ENCODE measurements at places on chromosomes 1 and 21. TPM values are rescaled to one million over a fixed set of nuclear protein-coding genes. Genes with fewer than 3 reads are reported as not detected.

The CNKSR1 gene
- 2.5 TPM for total RNA-seq

The TNNI3K gene
- total RNA-seq, result not detected

The LRRC8D gene
- total RNA-seq, result 27.3 TPM

The ATP6V1G3 gene
- total RNA-seq, result not detected

The ATP1A4 gene
- not detected for total RNA-seq

DNA sequence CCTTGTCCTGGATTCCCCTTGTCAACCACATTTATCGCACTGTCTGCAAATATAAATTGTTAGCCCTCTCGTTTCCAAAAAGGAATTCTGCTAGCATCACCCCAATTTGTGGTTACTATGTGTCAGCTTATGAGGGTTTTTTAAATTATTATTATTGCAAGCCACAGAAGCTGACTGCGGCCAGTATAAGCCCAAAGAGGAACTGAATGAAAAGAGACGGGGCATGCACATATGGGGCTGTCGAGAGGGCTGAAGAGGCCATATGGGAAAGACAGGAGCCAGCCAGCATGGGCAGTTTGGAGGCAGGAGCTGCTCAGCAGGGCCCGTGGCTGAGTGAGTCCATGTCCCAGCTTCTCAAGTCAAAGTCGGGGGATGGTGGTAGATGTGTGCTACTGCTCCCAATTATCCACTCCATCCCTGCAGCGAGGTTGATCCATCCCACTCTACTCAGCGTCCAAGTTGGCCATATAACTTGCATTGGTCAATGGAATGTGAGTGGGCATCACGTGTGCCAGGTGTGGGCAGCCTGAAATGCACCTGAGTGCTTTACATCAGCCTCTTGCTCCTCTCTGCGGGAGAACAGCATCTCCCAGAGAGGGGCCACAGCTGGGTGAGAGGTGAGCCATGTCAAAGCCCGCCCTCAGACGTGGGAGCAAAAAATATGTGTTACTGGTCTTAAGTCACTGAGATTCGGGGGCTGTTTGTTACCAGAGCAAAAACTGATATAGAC, 37.6 kb upstream of the LDLRAP1 start:
- no peaks in the 10 kb centered on the region for H3K4me1 ChIP-seq
- H3K27ac ChIP-seq, result no peak overlapping the region
- no peak for DNase-seq
- peaks cover under 1% of the 10 kb centered on the region for H3K36me3 ChIP-seq
- H3K27me3 ChIP-seq, result peaks cover 11% of the 10 kb centered on the region
- H3K4me3 ChIP-seq, result no peak overlapping the region

DNA sequence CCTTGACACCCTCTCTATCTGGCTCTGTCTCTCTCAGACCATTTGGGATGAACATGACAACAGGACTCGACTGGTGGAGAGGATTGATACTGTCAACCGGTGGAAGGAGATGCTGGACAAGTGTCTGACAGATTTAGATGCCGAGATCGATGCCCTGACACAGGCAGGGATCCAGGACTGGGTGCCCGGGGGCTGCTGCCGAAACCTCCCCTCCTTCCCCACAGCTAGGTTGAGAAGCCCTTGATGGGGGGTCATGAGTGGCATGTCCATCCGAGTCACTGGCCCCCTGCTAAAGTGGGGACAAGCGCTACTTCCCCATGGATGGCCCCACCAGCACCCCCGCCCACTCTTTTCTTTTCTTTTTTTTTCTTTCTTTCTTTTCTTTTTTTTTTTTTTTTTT, 1.2 kb downstream of the TEKT2 start:
- no peak overlapping the region for H3K27ac ChIP-seq
- peaks cover 10% of the 10 kb centered on the region for H3K4me1 ChIP-seq
- no peak for DNase-seq
- peaks cover 8% of the 10 kb centered on the region for H3K27me3 ChIP-seq

GRCh38 chr1:117596023-117596720, 9.7 kb upstream of the TENT5C start:
- no peaks in the 10 kb centered on the region for H3K4me1 ChIP-seq
- no peaks in the 10 kb centered on the region for H3K27me3 ChIP-seq
- H3K4me3 ChIP-seq, result no peak overlapping the region
- DNase-seq, result no peak

DNA sequence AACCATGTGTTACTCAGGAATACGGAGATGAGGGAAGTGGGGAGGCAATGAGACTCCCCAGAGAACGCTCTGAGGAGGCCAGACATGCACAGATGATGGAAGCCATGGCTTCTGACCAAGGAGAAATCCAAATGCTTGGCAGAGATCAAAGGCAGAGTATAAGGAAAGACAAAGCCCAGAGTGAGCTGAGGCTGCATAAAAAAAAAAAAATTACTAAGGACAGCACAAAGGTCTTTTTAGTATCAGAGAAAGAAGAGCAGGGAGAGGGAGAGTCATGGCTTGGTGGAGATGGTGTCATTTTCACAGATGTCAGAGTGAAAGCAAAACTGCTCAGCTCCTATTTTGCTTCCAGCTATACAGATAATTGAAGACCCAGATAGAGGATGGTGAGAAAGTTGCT, 8.1 kb upstream of the NCF2 start:
- peaks cover 33% of the 10 kb centered on the region for H3K4me1 ChIP-seq
- H3K27me3 ChIP-seq, result peaks cover 5% of the 10 kb centered on the region
- peak overlapping the region; percentile 4 for H3K4me3 ChIP-seq
- no peak for DNase-seq

DNA sequence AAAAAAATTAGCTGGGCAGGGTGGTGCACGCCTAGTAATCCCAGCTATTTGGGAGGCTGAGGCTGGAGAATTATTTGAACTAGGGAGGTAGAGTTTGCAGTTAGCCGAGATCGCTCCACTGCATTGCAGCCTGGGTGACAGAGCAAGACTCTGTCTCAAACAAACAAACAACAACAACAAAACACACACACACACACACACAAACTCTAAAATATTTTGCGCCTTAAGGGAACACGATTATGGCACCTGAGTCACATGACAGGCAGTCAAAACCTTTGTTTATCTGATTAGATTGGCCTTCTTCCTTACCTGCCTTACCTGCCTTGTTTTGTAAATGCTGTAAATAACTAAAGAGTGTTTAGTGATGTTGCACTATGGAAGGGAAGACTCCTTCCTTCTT, 20.6 kb upstream of the WNT2B start:
- no peak for DNase-seq
- no peaks in the 10 kb centered on the region for H3K4me1 ChIP-seq
- peaks cover 20% of the 10 kb centered on the region for H3K27me3 ChIP-seq
- no peaks in the 10 kb centered on the region for H3K36me3 ChIP-seq
- no peak overlapping the region for H3K27ac ChIP-seq

Measured in natural killer cell treated with Interleukin-12 subunit alpha and Interleukin-12 subunit beta and Interleukin-15 and Interleukin-18, amount 100 ng/mL, for 72 hours (primary cell).